ENCODE measurements at places on chromosomes 1 and 21.

DNA sequence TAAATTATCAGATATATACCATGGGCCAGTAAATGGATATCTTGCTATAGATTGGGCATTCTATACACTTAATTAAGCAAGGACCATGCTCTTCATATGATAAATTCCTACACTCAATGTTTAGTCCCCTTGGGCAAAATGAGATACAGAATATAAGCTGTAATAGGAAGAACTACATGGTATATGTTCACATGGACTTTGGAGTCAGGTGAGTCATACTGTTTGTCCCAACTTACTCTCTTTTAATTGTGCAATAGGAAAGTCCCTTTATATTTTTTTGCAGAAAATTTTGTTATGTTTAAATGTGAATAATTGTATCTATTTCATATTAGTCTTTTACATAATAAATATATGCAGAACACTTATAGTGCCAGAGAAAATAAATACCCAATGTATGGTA lies 820.2 kb upstream of the ADAMTS5 start:
- DNase-seq = no peak

GRCh38 chr1:223650465-223650864 lies 15.0 kb downstream of the CAPN8 start:
- no peak for DNase-seq

DNA sequence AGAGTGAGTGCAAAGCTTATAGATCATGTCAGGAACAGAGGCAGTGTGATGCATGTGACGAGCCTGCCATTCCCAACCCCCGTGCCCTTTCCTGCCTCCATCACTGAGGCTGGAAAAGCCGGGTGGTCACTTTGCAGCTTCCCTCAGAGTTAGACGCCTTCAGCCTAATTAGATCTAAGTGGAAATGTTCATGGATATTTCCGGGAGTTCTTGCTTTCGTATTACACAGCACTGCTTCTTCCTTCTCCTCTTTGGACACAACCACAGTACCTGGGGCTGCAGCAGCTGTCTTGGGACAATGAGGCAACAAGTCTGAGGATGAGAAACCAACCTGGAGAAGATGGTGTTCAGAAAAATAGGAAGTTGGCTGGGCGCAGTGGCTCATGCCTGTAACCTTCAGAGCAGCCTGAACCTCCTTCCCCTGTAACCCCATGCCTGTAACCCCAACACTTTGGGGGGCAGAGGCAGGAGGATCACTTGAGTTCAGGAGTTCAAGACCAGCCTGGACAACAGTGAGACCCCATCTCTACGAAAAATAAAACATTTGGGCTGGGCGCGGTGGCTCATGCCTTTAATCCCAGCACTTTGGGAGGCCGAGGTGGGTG lies 24.5 kb downstream of the SERINC2 start:
- no peak for DNase-seq

DNA sequence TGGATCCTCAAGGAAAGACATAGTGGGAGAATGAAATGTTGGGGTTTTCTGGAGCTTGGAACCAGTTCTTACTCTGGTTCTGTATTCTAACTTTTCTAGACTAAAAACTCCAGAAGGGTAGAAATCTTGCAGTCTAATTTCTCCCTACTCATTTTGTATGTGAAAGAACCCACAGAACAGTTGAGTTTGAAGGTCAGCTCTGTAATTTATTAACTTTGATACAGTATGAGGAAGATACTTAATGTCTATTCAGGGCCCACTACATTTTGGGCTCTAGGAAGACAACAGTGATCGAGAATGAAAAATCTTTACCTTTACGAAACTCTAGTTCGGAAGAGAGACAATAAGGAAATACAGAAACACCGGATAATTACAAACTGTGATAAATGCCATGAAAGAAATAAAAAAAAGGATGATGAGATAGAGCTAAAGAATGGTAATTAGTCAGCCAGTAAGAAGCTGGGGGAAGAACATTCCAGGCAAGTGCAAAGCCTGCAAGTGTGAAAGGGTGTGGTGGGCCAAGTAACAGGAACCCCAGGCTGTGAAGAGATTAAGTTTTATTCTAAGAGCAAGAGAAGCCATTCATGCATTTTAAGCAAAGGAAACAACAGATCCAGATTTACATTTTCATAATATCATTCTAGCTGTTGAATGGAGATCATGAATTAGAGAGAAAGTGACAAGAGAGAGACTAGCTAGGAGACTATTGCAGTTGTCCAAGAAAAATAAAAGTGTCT lies 159.9 kb upstream of the HMCN1 start:
- DNase-seq = no peak

GRCh38 chr1:212485913-212486618 lies 53.3 kb downstream of the NENF start:
- DNase-seq = no peak

DNA sequence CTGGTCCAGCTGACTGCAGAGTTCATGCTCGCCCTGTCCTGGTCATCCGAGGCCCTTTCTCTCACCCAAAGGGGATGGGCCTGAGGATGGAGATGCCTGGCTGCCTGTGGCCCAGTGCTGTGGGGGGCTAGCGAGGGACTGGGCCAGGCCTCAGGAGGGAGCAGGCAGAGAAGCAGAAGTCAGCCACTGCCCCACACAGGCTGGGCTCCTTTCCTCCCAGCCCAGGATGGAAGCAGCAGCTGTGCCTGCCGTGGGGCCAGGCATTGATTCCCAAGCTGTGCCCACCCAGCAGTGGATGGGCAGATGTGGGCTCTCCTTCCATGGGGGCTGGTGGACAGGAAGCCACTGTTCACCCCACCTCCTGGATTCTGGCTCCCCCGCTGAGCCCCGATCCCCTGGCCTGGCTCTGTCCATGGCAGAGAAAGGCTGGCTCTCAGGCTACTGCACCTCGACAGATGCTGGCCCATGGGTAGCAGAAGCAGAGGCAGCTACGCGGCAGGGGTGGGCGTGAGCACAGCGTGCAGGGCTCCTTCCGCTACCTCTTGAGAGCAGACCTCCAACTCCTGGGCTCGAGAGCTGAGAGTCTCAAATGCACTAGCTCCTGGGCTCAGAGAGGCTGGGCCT lies 24.6 kb downstream of the RUNX3 start:
- DNase-seq = no peak

DNA sequence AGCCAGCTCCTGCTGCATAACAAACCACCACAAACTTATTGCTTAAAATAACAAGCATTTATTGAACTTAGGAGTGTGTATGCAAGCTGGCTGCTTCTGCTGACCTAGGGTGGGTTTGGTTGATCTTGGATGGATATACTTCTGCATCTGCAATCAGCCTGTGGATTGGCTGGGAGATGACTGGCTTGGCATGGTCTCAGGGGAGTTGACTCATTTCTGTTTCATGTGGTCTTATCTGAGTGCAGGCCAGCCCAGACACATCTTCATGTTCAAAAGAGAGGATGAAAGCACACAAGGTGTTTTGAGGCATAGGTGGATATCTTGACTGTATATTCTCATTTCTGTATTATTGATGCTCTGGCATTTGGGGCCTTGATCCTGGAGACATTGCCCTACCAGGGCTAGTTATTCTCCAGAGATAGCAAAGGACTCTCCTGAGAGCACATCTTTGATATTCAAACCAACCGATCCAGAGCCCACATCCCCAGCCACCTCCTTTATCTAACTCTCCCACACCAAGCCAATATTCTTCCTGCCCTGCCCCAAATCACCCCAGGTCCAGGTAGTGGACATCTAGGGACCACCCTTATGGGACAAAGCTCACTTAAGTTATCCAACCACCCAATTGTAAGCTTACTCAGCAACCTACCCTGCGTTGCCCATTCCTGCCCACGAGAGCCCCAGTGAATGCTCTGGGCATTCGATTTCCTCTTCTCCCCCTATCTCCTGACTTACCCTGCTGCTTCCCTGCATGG lies 350.8 kb downstream of the PTPRU start:
- no peak for DNase-seq

DNA sequence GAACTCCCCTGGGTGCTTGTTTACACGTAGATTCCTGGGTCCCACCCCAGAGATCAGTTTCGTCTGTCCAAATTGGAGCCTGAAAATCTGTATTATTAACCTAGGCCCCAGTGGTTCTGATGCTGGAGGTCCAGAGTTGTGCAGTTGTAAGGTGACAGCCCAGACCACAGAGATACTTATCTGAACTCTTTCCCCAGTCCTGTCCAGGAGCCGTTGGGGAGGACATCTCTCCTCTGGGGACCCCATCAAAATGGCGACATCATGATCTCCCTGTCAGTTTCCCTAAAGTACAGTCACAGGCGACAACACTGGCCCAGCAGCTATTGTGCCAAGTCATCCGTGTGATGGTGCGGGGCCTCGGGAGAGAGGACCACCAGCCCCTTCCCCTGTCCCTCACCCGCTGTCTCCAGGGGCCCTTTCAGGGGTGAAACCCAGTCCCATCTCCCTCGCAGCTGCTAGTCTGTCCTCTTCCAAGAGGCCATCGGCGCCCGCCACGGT lies 749 bp upstream of the EFHD2 start:
- no peak for DNase-seq

GRCh38 chr1:218931324-218931723 lies 242.4 kb upstream of the LYPLAL1 start:
- DNase-seq = no peak

GRCh38 chr1:176885341-176885740 lies 279.2 kb downstream of the ASTN1 start:
- DNase-seq = no peak

DNA sequence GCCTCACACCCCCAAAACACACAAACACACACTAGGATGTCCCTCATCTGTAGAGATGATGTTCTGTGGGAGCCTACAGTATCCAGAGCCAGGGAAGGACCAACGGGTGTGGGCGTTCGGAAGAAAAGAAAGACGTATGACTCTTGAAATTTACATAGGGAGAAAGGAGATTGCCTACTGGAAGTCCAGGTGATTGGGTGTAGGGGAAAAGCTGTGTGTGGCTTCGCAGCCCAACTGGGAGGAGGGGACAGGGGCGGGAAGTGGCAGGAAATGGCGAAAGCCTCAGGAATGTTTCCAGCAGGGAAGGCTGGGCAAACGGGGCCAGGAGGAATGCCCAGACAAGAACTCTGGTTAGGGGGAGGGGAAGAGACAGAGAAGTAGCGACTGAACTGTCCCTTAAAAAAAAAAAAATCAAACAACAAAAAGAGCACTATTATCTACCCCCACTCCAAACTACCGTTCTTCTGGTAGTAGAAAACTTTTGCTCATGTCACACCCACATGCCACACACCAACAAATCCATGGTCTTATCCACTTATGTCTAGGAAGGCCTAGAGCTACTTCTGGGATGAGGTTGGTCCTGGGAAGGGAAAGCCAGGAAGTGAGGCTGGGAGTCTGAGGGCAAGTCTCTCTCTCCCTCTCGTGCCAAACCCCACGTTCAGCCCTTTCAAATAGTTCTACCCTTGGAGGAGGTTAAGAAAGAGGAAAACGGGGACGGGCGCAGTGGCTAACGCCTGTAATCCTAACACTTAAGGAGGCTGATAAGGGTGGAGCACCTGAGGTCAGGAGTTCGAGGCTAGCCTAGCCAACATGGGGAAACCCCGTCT lies 1.8 kb upstream of the CKS1B start:
- no peak for DNase-seq

- DNase-seq = no peak
Observed at GRCh38 chr1:12565094-12565965, 52.7 kb downstream of the DHRS3 start.

- DNase-seq = no peak
Observed at GRCh38 chr1:36922593-36923426, 111.5 kb downstream of the GRIK3 start.

DNA sequence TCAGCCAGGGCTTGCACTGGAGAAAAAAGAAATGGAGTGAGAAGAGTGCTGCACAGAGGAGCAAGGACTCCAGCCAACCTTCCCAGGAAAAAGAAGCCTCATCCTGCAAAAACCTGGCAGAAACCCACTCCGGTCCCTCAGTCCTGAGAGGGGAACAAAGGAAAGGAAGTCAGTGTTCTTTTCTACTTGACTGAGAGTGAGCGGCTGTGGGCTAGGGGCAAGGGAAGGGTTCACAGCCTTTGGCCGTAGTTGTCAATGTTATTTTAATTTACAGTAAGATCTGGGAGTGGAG lies 8.9 kb upstream of the GOLT1A start:
- DNase-seq = no peak

DNA sequence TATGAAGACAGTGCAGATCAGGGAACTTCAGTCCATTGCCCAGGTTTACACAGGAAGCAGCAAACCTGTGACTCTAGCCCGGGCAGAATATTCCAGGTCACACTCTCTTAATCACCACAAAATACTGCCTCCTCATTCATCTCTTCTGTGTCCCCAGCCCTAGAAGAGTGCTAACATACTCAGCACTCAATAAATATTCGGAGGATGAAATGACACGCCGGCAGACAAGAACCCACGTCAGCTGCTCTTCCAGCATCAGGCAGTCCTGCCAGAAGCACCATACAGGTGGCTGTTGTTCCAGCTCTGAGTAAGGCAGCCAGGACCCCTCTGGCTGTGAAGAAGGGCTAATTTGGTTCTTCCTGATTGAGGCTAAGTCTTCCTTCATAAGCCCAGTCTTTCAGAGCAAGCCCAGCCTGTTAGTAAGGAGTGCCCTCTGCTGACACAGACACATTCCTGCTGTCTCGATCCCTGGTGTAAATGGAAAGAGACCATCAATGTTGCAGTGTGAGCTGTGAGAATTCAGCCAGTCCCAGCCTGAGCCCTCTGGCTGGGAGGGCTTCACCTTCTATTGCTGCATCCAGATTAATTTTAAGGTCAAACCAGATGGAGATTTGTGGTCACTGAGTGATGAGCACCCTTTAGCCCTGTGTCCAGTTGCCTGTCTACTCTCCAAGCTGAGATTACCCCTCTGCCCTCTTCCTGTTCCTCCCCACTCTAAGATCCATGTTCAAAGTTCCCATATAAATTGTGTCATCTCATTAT lies 45.0 kb upstream of the KIRREL1 start:
- peak; percentile 20 for DNase-seq

DNA sequence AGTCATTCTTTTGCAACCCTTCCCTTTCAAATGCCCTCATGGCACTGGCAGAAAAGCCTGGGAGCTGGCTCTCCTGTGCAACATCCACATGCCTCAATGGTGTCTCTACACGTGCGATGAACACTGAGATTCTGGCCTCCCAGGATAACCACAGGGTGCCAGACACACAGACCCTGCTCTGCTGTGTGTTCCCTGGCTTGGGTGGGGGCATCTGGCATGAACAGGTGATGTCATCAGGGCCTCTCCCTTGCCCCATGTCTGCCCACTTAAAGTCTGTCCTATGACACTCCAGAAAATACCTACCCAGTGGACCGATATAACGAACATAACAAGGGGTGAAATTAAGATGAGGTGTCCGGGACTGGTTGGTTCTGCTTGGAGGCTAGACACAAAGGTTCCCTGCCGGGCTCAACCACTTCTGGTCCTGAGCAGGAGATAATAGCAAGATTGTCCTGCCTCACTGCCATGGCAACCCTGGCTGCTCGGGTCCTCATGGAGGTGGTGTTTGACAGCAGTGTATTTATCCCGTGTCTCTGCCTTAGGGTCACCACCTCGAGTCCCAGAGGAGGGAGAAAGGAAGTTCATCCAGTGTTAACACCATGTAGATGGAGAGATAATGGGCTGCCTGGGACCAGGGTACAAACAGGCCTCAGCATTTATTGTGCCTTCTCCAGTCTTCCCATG lies 19.3 kb downstream of the INSRR start:
- DNase-seq = no peak

Measured in Kasumi-1 (cell line).